ENCODE measurements at places on chromosomes 7 and 10. TPM values are rescaled to one million over a fixed set of nuclear protein-coding genes. Genes with fewer than 3 reads are reported as not detected.

GRCh38 chr7:3092468-3092867 lies 48.8 kb upstream of the CARD11 start:
- DNase-seq, result peak; percentile 84

- no peak for DNase-seq
These were observed 34.3 kb upstream of the TMEM26 start for GRCh38 chr10:61487506-61487905.

DNA sequence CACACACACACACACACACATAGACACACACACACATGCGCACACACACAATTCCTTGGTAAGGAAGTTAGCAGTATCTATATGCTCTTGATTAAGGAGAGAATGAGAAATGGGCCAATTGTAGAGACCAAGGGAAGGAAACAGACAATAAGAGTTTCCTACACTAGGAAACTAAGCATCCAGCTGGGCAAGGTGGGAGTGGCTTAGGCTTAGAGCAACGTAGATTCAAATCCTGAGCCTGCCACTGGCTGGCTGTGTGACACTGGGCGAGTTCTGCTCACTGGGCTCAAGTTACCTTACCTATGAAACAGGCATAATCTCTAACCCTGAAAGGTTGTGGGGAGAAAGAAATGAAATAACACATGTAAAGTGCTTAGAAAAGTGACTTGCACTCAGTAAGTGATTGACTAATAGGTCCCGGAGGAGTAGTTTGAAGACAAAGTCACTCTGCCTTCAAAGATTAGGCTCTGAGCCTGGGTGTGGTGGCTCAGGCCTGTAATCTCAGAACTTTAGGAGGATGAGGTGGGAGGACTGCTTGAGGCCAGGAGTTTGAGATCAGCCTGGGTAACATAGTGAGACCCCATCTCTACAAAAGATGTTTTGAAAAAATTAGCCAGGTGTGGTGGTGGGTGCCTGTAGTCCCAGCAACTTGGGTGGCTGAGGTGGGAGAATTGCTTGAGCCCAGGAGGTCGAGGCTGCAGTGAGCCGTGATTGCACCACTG lies 701.4 kb downstream of the PARD3 start:
- DNase-seq, result no peak

DNA sequence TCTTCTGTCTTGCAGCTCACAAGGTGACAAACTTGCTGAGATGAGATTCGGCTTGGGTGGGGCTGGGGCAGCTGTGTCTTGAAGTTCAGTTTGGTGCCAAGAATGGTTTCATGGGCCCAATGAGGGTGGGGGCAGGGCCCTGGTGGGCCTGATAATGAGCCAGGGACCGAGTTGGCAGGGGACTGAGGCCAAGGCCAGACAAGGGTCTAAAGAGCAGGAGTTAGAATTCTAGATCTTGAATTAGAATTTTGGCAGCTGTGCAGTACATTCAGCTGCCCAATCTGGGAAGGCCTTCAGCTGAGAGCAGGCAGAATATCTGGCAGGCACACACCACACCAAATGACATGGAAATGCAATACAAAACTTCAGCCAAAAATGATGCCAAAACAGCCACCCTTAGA lies 1.5 kb upstream of the JAZF1 start:
- DNase-seq, result no peak

DNA sequence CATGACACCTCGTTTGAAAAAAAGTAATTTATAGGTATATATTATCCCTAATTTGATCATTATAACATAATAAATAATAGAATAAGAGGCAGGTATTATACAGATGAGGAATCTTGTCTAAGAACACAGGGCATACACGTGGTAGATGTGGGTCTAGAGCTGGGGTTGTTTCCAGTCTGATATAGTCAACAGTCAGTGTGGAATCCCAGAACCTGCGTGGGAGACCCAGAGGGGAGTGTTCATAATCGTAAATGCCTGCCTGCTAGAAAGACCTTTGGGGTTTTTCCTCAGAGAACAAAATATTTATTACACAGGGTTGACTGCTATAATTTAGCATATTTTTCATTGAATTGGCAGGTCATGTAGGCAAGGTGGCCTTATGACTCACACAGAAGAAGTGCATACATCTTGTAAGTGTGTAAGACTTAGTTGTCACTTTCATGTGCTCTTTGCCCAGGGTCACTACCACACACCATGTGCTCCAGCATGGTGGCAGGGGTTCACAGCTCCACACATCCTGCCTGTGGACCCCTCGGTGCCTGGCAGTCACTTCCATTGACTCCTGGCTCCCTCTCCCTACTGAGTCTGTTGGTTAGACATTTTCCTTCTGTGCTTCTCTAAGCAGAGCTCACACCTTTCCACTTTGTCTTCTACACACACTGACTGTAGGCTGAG lies 94.9 kb upstream of the IKZF1 start:
- peak; percentile 57 for DNase-seq

- no peak for DNase-seq
These were observed 77.7 kb downstream of the CDCA7L start for GRCh38 chr7:21867816-21868575.

DNA sequence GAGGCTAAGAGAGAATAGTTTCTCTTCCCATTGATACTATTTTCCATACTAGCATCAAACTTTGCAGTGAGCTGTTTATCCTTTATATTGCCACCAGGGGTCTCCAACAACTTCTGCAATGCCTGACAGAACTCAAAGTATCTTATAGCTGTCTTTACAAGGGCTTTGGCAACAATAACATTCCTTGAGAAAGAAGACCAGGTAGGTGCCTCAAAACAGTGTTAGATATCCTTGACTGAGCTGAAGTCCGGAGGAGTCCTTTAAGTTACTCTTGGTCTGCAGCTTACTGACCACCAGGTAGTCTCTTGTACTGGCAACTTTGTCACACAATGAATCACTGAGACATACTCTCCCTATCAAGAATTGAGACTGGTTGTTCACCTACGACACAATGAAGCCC lies 30.0 kb upstream of the TES start:
- DNase-seq, result peak; percentile 5

DNA sequence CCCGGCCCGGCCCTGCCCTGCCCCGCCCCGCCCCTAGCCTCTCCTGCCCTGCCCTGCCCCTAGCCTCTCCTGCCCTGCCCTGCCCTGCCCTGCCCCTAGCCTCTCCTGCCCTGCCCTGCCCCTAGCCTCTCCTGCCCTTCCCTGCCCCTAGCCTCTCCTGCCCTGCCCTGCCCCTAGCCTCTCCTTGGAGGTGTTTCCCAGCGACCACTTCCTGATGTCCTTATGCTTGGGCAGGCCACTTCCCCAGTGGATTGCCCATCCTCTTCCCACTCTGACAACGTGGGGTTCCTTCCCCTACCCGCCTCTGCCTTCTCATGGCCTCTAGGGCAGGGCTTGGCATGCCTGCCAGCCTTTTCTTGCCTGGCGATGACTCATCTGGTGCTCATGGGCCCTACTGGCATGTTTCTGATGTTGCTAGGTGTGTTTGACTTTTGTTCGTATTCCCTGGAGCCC lies 21.2 kb downstream of the PRXL2A start:
- DNase-seq, result no peak

GRCh38 chr7:108442039-108442568 lies 14.1 kb downstream of the NRCAM start:
- peak; percentile 67 for DNase-seq

- DNase-seq, result no peak
These were observed 81.7 kb downstream of the CSTF2T start for GRCh38 chr10:51617576-51618235.

GRCh38 chr10:122293156-122293960 lies 22.3 kb downstream of the BTBD16 start:
- no peak for DNase-seq

GRCh38 chr7:41584746-41585145 lies 118.1 kb downstream of the INHBA start:
- DNase-seq, result no peak

- DNase-seq, result no peak
These were observed 140.5 kb downstream of the CHCHD3 start for GRCh38 chr7:132941428-132941827.

DNA sequence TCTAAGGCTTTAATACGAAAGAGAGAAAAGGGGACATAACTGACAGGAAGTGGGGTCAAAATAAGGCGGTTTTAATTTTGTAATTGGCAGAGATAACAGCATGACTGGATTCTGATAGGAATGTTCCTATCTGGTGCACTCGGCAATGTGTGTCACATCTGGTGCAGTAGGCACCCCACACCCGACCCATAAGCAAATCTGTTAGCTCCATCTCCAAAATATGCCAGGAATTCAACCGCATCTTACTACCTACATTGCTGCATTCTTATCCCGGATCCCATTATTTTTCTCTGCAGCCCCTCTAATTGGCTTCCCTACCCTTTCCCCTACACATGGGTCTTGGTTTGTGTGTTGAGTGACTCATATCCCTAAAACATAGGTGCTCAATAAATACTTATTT lies 19.1 kb upstream of the GALNT11 start:
- no peak for DNase-seq

DNA sequence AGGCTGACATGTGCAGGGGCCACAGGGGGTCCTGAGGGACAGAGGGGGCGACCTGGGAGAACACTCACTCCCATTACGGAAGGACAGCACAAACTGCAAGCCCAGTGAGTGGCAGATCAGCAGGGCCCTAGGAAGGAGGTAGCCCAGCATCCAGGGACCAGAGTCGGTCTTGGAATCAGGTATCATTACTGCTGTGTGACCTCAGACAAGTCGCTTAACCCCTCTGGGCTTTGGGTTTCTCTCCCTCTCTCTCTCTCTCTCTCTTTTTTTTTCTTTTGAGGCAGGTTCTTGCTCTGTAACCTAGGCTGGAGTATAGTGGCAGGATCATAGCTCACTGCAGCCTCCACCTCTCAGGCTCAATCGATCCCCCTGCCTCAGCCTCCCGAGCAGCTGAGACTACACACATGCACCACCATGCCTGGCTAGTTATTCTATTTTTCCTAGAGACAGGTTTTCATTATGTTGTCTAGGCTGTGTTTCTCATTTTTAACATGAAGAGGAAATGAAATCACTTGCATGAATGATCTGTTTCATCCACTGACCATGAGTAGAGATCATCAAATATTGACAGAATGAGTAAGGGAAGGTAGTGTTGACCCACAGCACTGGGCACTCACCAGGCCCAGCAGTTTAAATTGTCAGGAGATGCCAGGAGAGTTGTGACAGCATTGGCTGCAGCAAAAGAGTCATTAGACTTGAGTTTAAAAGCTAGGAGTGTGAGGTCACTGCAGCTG lies 49.4 kb downstream of the BUB3 start:
- no peak for DNase-seq

DNA sequence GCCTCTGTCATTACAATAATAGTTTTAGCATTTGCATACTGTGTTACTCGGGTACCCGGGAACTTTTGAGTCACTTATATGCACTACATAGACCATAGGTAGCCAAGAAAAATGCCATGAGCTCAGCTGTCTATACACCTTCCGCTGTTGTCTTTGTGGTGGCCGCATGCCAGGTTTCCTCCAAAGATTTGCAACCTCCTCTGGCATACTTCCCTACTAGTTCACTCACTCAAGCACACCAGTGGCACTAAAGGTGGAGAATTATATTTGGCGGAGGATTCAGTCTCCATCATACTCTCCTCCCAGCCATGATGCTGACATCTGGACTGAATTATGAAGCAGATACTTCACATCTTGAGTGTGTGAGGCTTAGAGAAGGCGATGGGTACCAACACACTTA lies 35.6 kb upstream of the GRB10 start:
- no peak for DNase-seq

DNA sequence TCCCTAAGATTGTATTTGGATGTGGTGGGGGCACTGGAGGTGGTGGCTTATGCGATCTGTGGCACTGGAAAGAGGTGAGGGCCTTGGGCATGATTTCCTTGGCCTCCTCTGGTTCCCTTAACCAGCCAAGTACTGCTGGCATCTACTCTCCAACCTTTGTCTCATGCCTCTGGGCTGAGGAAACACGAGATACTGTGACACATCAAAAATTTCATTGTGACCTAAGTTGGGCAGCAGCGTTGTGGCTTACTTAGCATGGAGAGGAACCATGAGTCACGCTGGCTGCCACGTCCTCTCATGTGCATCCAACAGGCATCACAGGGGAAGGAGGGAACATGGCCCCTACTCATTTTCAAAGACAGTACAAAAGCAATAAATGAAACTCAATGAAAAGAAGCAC lies 29.7 kb upstream of the GSDME start:
- DNase-seq, result peak; percentile 50

GRCh38 chr10:97607095-97607636 lies 17.6 kb downstream of the C10orf62 start:
- no peak for DNase-seq

DNA sequence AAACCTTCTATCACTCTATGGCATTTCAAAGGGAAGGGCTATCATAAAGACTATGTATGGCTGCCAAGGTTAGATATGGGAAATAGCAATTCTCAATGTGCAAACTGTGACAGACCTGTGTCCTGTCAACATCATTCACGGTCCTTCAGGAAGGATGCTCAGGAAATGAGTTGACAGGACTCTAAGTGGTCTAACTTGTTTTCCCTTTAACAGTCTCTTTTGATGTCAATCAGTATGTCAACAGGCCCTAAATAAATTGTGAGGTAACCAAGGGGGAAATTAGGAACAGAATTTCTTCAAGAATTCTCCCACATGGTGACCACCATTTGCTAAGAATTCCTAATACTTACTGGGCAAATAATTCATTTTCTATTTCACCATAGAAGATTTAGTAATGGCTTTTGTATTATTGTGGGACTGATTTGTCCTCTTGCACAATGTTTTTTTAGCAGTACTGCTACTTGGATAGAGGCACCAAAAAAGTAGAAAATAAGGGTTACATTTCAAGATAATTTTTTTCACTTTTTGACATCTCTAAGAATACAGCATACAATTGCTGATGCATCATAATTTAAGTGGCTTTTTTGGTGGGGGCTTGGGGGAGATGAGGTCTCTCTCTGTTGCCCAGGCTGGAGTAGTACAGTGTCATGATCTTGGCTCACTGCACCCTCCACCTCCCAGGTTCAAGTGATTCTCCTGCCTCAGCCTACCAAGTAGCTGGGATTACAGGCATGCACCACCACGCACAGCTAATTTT lies 275.8 kb downstream of the CACNA2D1 start:
- no peak for DNase-seq

GRCh38 chr10:6130848-6131470 lies 42.1 kb downstream of the RBM17 start:
- no peak for DNase-seq

- DNase-seq, result no peak
These were observed 1.4 kb downstream of the CHST3 start for GRCh38 chr10:71965623-71966022.

- no peak for DNase-seq
These were observed 30.5 kb upstream of the SEM1 start for GRCh38 chr7:96740130-96740529.

- DNase-seq, result no peak
These were observed 9.6 kb downstream of the GPRIN2 start for GRCh38 chr10:46546591-46547540.

The SORCS1 gene
- not detected for total RNA-seq

The TMEM209 gene
- 46.1 TPM for total RNA-seq

Data from activated T-cell treated with anti-CD3 and anti-CD28 coated beads, Interleukin-2, amount 50 U/mL, for 72 hours (primary cell).